Glutamatergic neuron (in vitro differentiated cells): ENCODE measurements at places on chromosomes 11 and 22.
A peak's percentile ranks its signal among the peaks of the same experiment; 100 is the strongest.

DNA sequence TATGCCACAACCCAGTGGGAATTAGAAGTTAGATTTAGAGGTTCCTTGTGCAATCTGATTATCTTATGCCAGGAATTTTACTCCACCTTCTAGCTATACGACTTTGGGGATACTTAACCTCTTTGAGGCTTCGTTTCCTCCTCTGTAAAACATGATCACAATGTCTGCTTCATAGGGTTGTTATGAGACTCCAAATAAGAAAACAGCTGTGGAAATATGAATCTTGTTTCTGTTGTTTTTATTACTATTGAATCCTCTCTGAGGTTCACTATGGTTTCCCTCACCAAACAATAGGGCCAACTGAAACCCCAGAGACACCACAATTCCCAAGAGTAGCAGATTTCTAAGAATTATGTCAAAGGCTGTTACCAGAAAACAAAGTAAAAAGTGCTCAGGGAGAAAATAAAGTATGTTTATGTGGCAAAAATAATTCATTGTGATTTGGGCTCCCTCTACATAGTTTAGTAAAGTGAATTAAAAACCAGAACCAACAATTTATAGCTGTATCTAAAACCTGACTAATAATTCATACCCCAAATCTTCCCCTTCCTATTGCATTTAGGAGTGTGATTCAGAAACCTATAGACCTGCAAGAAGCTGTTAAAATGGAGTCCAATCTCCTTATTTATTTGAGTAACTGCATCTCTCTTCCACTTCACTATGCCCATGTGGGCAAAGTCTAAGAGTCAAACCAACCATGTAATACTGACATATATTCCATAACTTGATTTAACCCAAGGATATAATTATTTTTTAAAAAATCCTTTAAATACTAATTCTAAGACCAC, 38.4 kb downstream of the AMBRA1 start:
- no peak for DNase-seq

DNA sequence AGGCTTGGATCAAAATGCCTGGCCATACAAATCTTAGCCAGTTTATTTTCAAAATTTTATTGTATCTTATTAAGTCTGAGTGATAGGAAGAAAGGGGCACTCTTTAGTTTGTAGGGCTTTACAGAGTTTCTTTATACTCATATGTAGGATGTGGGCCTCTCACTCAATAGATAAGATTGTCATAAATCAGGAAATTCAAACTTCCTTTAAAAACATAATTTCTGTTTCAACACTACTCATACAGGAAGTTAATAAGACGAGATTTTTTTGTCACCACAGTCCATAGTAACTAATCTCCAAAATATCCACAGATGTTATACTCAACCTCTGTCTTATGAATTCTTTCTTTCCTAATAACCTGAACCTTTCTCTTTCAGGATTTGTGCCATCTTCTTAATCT, 13.3 kb upstream of the OR56B4 start:
- DNase-seq: no peak

DNA sequence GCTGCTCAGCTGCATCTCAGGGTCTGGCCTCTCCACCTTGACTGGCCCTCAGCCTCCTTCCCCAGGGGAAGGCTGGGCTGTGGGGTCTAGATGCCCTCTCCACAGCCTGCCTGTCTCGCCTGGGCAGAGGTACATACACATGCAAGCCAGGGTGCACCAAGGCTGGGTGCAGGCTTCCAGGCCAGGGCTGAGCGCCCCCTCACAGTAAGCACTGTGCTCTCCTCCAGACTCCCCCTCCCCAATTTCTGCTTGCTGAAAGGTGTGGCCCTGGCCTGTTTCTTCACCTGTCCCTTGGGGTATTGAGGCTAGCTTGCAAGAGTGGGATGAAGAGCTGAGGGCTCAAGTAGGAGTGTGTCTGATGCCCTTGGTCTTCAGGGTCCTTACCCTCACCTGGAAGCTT, 22.5 kb downstream of the RELT start:
- DNase-seq: no peak

DNA sequence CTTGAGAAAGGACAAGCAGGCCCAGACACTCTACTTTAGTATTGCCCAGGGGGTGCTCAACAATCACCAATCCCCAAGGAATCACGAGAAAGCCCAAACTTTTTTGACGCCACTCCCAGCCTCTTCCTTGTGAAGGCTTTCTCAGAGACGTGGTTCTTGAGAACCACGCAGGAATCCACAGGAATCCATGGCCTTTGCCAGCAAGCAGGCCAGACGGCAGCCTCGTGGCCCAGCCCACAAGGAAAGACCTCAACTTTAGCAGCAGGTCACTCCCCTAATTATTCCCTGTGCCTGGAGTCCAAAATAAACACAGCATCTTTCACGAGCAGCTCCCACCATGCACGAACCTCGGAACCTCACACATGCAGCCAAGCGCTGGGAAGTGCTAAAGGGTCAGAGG, 104.2 kb downstream of the WT1 start:
- DNase-seq: no peak

- no peak for DNase-seq
Observed at GRCh38 chr22:32617903-32618302, 143.3 kb downstream of the FBXO7 start.

DNA sequence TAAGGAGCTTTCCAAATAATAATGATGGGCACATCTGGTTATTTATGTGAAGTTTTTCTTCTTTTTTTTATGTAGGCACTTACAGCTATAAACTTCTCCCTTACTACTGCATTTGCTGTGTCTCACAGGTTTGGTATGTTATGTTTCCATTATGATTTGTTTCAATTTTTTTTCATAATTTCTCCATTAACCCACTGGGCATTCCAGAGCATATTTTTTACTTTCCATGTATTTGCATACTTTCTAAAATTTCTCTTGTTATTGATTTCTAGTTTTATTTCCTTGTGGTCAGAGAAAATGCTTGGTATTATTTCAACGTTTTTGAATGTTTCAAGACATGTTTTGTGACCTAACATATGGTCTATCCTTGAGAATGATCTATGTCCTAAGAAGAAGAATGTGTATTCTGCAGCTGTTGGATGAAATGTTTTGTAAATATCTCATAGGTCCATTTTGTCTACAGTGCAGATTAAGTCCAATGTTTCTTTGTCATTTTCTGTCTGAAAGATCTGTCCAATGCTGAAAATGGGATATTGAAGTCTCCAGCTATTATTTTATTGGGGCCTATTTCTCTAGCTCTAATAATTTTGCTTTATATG, 362.1 kb downstream of the DDX10 start:
- no peak for DNase-seq

GRCh38 chr11:60127311-60127811, 38.9 kb downstream of the MS4A2 start:
- DNase-seq: no peak

DNA sequence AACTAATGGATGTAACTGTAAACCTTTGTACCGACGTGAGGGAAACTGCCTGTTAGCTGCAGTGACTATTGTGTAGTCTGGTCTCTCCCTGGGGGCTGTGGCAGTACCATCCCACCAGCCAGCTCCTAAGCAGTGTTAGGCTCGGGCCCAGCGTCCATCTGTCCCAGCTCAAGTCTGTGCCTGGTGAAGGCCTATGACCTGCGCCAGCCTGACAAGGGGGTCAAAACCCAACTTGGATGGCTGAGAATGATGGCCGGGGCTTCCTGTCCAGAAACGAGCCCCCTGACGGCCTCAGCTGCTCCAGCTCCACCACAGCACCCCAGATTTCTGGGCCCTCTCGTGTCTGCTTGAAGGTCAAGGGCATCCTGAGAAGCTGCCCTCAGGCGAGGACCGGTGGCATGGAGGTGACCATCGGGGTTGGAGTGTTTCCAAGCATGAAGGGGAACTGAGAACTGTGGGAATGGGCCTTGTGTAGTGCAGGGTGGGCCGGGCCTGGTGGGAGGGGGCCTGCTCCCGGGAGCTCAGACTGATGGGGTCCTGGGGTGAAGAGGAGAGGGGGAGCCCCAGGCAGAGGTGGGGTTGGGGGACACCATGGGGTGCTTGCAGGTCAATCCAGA, 14.3 kb upstream of the SPI1 start:
- no peak for DNase-seq

GRCh38 chr11:108797578-108798100, 132.8 kb downstream of the DDX10 start:
- no peak for DNase-seq

DNA sequence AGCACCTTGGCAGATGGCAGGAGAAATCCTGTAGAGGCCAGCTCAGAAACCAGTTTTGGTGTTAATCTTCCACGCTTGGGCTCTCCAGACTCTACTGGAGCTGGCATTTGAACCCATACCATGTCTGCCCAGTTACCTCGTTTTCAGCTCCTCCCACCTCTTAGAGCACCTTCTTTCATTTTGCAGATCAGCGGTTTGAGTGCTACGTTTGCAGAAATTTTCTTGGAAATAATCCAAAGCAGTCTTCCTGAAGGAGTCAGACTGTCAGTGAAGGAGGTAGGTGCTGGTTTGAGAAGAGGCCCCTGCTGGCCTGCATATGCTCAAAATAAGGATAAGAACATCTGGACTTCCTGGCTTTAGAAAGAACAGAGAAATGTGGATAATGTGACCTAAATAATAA, 13.7 kb downstream of the COA4 start:
- no peak for DNase-seq

DNA sequence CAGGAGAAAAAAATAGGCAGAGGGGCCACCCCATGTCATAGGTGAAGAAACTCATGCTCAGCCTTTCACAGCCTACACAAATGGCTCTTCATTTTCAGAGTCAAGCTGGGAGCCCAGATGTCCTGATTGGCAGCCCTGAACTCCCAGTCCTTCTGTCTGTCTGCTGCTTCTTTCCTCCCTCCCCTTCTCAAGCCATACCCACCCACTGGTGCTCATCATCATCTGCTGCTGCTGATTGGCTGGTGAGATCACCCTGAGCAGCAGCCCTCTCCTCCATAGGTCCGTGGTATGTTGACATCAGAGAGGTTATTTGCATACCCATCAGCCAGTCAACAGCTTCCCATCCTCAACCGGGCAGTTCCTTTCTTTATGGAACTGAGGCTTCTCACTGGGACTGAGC, 46.1 kb upstream of the PRDM11 start:
- DNase-seq: peak; percentile 40

GRCh38 chr11:109791337-109791736, 301.9 kb upstream of the ZC3H12C start:
- no peak for DNase-seq

GRCh38 chr11:30488304-30488998, 97.7 kb downstream of the MPPED2 start:
- no peak for DNase-seq

- DNase-seq: peak; percentile 17
Observed at GRCh38 chr11:1752907-1753228, 2.5 kb upstream of the IFITM10 start.

GRCh38 chr11:47766509-47767227, 473 bp downstream of the FNBP4 start:
- peak; percentile 41 for DNase-seq

DNA sequence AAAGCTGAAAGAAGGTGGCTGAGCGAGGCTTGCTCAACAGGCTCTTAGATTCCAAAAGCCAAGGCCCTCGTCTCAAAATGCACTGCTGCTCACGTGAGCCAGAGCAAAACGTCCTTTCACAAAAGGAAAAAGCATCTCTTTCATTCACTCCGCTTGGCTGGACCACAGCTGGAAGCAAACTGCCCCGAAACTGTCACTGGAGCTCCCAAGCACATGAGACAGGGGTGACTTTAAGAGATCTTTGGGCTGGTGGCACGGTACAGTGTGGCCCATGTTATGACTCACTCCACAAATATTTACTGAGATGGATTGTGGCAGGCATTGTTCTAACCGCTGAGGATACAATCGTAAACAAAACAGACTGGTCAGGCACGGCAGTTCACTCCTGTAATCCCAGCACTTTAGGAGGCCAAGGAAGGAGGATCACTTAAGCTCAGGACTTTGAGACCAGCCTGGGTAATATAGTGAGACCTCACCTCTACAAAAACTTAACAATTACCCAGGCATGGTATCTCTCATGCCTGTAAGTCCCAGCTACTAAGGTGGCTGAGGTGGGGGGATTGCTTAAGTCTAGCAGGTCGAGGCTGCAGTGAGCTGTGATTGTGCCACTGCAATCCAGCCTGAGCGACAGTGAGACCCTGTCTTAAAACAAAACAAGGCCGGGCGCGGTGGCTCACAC, 3.6 kb downstream of the PLA2G6 start:
- no peak for DNase-seq

- DNase-seq: peak; percentile 41
Observed at GRCh38 chr11:12290477-12290922, 86.9 kb upstream of the PARVA start.

- DNase-seq: no peak
Observed at GRCh38 chr22:49678137-49678841, 149.4 kb downstream of the BRD1 start.

DNA sequence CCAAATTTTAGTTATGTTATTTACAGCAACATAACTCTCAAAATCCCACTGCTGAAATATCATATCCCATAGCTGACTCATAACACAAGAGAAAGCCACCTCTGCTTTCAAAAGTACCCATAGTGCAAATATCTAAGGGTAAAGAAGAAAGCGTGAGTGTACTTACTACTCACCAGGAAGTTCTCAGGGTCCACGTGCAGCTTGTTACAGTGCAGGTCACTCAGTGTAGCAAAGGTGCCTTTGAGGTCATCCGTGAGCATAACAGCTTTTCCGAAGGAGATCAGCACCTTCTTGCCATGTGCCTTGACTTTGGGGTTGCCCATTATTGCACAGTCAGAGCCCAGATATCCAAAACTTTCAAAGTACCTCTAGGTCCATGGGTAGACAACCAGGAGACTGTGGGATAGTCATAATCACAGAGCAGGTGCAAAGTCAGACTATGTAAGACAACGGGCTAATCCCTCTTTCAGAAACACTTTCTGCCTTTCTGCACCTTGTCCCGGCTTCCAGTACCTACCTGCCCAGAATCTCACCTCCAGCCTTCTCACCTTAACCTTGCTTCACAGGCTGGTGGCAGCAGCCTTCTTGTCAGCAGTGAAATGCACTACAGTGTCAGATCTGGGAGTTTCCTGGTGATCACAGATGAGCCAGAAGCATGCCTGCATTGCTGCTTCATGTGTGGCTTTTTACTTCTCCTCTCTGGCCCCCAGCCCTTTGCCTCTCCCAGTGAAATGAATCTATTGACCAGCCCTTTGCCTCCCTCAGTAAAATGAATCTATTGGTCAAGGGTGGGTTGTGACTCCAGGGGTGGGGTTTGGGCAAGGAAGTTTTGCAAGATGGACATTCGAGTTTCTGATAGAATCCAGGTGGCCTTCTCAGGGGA, 6.5 kb downstream of the HBG1 start:
- no peak for DNase-seq

DNA sequence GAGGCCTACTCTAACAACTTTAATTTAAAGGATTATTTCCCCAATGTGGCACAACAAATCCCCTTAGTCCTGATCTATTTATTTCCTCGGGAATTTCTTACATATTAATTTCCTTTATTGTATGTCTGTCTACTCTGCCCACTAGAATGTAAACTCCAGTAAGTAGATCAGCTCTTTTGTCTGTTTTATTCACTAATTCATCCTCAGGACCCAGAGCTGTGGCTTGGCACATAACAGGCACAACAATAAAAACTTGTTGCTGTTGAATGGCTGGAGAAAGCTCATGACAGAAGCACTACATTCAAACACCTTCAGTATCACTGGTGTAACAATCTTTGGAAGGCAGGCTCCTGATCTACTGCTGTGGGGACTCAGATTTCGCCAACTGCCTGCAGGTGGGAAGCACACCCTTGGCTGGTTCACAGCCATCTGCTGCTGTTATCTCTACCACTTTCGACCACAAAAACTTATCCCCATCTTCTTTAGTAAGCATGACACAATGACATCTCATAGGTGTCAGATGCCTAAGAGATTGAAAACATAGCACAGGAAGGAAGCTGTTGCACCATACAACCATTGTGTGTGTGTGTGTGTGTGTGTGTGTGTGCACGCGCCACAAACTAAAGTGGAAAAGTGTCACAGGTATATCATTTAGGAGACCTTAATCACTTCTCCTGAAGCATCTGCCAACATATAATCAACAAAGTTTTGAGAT, 11.9 kb downstream of the HIRA start:
- DNase-seq: no peak

GRCh38 chr22:26314656-26315055, 114.4 kb upstream of the ASPHD2 start:
- DNase-seq: no peak
